ENCODE measurements at places on chromosomes 6 and 20.

DNA sequence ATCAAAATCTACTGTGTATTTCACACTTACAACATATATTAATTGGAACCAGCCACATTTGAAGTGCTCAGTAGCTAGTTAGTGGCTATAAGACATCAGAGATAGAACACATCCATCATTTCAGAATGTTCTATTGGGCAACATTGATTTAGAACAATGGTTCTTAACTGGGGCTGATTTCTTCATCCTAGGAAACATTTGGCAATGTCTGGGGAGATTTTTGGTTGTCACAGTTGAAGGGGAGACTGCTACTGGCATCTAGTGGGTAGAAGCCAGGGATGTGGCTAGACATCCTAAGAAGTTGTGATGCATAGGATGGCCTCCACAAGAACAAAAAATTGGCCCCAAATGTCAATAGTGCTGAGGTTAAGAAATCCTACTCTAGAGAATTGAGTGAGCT is 132.5 kb downstream of the OLIG3 start:
- DNase-seq = peak; percentile 32

GRCh38 chr20:63345328-63346100 is 15.6 kb downstream of the CHRNA4 start:
- peak; percentile 31 for DNase-seq

GRCh38 chr6:113258771-113259170 is 598.4 kb upstream of the MARCKS start:
- no peak for DNase-seq

DNA sequence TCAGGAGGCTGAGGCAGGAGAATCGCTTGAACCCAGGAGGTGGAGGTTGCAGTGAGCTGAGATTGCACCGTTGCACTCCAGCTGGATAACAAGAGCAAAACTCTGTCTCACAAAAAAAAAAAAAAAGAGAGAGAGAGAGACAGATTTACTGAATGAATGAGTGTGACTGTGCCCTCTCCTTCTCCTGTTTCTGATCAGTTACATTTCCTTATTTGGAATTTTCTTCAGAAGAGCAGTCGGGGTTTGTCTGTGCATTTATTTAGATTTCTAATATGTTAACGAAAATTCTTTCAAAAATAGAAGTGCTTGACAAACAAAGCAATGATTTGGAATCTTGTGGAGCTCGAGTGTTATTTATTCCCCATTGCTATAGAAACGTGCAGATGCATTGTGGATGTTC is 6.4 kb upstream of the LRRN4 start:
- DNase-seq = no peak

GRCh38 chr6:9083108-9083507 is 647.8 kb upstream of the SLC35B3 start:
- no peak for DNase-seq

DNA sequence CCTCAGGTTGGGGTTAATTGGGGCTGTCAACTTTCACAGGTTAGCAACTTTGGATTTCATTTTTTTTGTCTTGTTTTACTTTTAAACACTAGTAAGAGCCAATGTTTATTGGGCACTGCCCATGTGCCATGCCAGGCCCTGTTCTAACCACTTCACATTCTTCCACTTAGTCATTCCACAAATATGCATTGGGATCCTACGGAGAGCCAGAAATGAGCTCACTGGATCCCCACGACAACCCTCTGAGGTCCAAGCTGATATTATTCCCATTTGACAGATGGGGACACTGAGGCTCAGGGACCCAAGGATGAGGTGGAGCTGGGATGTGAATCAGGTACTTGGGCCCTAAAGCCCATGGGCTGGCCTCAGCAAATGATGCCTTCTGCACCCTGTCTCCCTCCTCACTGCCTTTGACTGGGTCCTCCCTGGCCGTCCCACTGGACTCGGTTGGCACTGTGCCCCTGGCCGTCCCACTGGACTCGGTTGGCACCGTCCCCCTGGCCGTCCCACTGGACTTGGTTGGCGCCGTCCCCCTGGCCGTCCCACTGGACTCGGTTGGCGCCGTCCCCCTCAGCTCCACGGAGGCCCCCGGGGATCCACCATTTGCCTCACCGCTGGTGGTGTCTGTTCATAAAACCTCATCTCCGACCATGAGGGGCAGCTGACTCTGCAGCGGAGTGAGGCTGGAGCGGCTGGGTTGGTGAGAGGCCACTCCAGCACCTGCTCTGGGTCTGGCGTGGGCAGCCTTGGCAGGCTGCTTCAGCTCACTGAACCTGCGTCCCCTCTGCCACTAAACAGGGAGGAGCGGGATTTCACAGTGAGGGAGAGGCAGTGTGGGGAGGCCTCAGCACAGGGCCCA is 4.8 kb upstream of the PMEPA1 start:
- peak; percentile 69 for DNase-seq

DNA sequence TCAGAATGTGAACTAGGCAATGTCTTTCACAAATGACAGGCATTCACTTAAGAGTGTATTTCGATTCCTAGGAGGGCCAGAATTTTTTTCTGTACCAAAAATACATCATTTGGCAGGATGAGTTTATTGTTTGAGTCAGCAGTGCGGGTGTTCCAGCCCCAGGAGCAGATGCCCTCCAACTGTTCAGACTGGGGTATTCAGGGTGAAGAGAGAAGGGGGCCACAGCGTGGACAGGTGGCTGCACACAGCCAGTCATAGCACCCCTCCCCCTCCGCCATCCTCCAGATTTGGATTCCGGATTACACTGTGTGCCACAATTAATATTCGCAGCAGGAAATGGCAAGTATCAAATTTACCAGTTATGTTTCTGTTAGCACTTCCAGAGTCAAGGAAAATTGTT is 38.6 kb downstream of the RIPOR2 start:
- DNase-seq = no peak

- no peak for DNase-seq
These were observed 805.1 kb downstream of the KIF16B start for GRCh38 chr20:15767999-15768741.

- DNase-seq = peak; percentile 94
These were observed 1.5 kb upstream of the GGT7 start for GRCh38 chr20:34874094-34874654.

DNA sequence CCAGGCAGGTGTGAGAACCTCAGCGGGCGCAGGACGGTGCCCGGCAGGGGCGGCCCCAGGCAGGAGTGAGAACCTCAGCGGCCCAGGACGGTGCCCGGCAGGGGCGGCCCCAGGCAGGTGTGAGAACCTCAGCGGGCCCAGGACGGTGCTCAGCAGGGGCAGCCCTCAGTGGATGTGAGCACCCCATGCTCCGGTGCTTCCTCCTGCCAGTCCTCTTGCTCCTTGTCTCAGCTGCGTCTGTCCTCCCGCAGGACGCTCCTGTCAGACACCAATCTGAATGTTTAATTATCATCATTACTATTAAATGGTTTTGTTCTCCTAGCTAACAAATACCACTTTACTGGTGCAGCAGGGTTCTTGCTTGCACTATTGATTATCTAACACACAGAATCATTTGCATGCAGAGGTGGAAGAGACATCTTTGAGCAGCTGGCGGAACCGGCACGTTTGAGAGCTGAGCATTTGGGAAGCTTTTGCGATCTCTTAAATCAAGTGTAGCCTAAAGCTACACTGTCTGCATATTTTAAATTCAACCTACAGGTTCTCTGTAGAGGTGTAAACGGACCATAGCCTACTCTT is 39.4 kb upstream of the DACT2 start:
- DNase-seq = no peak

GRCh38 chr20:38723848-38724625 is at the start of gene SLC32A1:
SLC32A1 (plus strand) TSS chr20:38724486; CDS start chr20:38724725, 239 bp downstream.
- DNase-seq = no peak

- DNase-seq = no peak
These were observed 567.4 kb downstream of the CBLN4 start for GRCh38 chr20:55437798-55438415.

GRCh38 chr20:34753706-34754461 is 49.7 kb downstream of the TP53INP2 start:
- no peak for DNase-seq

DNA sequence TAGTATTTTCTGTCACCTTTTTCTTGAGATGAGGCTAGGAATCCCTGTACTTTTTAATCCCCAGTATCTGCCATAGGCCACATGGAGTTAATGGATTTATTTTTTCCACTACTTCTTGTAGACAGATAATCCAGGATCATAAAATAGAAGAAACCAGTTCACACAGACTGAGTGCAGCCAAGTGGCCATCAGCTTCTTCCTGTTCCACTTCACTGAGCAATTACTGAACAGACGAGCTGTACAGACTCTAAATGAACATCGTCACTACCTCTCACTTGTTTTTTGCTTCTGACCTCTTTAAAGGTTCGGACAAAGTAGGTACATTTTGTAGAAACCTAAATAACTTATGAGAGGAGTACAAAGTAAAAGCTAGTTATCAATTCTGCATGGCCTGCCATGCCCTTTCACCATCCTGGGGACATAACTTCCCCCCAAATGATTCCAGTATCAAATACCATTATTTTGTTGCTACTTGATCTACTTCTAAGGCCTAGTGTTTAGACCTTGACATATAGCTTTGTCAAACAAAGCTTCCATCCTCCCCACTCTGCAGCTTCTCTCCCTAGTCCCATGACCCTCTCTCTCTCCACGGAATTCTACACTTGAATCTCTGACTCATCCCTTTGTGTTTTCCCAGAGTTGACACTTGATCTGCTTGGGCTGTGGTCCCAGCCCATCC is 34.4 kb upstream of the ARHGAP18 start:
- DNase-seq = peak; percentile 80

- DNase-seq = no peak
These were observed 7.8 kb downstream of the HRH3 start for GRCh38 chr20:62212299-62212698.

- DNase-seq = peak; percentile 36
These were observed 87.5 kb downstream of the FOXO3 start for GRCh38 chr6:108648191-108648590.

GRCh38 chr6:109781001-109781400 is 89.9 kb downstream of the FIG4 start:
- DNase-seq = no peak

GRCh38 chr6:107493158-107494057 is 3.5 kb downstream of the SOBP start:
- peak; percentile 51 for DNase-seq

DNA sequence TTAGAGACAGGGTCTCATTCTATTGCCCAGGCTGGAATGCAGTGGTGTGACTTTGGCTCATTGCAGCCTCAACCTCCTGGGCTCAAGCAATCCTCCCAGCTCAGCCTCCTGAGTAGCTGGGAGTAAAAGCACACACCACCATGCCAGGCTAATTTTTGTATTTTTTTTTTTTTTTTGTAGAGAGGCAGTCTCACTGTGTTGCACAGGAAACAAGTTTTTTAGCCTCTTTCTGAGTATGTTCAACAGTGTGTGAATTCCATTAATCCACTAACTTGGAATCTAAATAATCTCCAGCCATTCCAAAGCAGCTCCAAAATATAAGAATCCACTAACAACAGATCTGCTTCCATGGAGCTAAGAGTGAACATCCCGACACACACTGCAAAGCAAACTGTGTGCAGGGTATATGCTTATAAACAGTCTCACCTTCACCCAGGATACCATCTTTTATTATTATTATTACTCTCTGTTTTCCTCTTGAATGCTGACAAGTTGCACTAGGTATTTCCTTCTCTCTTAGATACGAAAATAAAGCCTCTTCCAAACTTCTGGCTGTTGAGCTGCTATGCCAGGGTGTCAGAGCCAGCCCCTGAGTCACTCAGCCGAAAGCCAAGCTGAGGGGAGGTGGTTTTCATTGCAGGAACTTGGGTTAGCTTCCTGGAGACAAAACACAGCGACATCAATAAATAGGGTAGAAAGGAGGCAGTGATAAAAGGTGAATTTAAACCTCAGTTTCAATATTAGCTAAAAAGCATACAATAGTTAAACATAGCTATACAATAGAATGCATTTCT is 264.9 kb downstream of the HIVEP2 start:
- peak; percentile 37 for DNase-seq

DNA sequence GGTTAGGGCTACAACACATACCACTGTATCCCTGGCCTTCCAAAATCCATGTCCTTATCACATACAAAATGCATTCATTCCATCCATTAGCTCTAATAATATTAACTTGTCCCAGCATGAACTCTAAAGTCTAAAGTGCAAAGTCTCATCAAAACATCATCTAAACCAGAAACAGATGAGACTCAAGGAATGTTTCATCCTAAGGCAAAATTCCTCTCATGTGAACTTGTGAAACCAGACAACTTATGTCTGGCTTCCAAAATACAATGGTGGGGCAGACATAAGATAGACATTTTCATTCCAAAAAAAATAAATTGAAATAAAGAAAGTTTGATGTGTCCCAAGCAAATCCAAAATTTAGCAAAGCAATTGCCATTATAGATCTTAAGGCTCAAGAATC is 257.4 kb downstream of the HTR1B start:
- no peak for DNase-seq

DNA sequence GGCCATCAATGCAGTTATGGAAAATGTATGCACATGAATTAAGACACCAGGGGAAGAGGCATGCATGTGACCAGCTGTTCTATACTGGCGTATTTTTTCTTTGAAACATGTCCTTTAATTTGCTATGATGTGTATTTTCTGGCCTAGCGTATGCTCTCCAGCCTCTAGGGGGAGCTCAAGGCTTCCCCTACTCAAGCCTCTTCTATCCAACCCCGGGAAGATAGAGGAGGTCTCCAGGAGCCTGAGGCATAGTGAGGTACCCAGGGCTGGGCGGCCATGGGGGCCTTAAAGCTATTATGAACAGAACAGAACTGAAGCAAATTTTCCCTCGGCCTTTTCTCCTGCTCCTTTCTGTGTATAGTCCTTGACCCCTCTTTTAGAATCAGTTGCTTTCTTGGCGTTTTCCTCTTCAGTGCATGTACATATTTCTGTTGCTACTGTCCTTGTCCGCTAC is 528.9 kb downstream of the MAFB start:
- peak; percentile 51 for DNase-seq

DNA sequence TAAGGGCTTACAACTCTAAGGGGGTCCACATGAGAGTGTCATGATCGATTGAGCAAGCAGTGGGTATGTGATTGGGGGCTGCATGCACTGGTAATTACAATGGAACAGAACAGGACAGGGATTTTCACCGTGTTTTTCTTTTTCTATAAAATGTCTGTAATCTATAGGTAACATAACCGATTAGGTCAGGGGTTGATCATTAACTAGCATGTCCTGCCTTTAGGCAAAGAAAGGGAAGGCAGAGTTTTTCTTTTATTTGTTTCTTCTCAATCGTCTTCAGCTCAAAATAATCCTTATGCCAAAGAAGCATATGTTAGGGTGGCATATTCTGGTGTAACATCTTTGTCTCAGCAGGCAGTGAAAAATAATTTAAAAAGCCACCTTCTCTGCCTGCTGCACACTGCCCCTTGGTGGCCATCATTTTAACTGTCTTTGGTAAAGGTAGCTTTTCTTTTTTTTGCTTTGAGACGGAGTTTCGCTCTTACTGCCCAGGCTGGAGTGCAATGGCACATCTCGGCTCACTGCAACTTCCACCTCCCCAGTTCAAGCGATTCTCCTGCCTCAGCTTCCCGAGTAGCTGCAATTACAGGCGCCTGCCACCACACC is 9.7 kb upstream of the CEP43 start:
- DNase-seq = peak; percentile 64

GRCh38 chr6:89432875-89433251 is at the start of gene ANKRD6:
ANKRD6 (plus strand) TSS chr6:89433152; CDS start chr6:89566977, 133,825 bp downstream.
- DNase-seq = peak; percentile 33

DNA sequence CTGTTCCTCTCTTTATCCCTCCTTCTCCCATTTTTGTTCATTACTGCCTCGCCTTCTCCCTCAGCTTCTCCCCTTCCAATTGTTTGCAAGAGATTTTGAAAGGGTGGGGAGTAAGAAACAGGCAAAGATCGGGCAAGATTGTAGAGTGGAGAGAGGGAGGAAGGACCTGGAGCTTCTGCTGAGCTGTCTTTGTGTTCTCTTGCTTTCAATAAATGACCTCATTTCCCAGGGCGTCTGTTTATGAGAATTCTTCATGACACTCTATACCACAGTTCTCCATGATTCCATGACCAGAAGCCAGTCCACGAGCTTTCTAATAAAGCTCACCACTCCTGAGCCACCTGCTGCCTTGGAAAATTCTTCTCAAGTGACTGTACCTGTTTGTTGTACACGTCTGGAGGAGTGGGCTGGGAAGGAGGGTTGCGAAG is 50.0 kb upstream of the PLEKHG1 start:
- no peak for DNase-seq

Measured in cardiac fibroblast (primary cell).